ENCODE measurements at places on chromosomes 12 and 14.

- DNase-seq: no peak
These were observed 322.7 kb upstream of the RTL1 start for GRCh38 chr14:101226265-101226602.

DNA sequence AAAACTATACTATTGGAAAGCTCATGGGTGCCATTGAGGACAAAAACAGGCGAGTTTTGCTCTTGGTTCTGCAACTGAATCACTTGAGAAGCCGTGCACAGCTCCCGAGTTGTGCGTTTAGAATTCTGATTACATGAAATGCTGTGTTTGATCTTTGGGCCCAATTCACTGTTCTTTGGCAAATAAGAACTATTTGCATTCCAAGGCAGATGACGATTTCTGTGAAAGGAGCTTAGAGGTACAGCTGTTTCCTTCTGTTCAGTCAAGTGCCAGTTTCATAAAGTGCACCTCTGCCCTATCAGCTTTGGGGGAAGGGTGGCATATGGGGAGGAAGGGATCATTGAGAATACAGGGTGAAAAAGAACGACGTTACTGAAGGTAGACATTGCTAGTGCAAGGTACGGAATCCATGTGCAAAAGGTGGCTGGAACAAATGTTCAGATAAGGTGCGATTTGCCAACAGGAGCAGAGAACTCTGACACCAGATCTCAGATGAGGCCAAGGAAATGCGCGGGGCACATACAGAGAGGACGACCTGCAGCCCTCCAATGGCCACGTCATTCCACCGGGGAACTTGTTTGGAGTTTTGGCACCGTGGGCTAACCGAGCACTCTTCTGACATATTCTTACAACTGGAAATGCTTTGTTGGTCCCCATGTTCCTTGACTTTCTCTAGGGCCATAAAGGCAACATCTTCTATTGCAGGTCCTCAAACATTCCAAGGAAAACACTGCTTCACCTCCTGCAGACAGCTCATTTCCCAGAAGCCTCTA, 30.1 kb downstream of the TCHP start:
- DNase-seq: no peak

DNA sequence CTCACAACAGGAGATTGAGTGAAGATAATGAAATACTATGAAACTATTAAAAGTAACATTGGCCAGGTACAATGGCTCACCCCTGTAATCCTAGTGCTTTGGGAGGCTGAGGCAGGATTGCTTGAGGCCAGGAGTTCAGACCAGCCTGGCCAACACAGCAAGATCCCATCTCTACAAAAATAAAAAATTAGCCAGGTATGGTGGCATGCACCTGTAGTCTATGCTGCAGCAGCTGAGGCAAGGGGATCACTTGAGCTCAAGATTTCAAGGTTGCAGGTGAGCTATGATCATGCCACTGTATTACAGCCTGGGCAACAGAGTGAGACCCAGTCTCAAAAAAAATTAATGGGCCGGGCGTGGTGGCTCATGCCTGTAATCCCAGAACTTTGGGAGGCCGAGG, 14.9 kb downstream of the RAD9B start:
- no peak for DNase-seq

GRCh38 chr12:93591137-93591868, 18.8 kb downstream of the SOCS2 start:
- DNase-seq: no peak

DNA sequence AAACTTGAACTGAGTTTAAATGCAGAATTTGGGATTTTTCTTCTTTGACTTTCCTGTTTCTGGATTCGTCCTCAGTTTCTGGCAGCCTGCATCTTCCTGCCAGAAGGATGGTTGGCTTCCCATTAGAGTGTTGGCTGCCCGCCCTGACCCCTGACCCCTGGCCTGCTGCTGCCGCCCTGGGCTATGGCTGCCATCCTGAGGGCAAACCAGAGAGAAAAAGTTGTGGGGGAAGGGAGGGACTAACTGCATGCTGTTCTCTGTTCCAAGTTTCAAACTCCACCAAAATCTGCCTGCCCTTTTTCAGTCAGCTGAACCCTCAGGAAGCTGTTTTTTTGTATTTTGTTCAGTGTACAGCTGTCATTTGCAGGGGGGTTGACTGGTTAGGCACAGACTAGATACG, 48.4 kb downstream of the FNTB start:
- no peak for DNase-seq

GRCh38 chr14:22559041-22559440, 30.0 kb downstream of the DAD1 start:
- DNase-seq: no peak

DNA sequence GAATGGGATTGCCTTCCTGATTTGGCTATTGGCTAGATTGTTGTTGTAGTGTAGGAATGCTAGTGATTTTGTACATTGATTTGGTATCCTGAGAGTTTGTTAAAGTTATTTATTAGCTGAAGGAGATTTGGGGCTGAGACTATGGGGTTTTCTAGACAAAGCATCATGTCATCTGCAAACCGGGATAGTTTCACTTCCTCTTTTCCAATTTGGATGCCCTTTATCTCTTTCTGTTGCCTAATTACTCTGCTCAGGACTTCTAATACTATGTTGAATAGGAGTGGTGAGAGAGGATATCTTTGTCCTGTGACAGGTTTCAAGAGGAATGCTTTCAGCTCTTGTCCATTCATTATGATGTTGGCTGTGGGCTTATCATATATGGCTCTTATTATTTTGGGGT, 265.7 kb upstream of the MGAT4C start:
- no peak for DNase-seq

- no peak for DNase-seq
These were observed 4.4 kb upstream of the NPAS3 start for GRCh38 chr14:32934073-32934880.

DNA sequence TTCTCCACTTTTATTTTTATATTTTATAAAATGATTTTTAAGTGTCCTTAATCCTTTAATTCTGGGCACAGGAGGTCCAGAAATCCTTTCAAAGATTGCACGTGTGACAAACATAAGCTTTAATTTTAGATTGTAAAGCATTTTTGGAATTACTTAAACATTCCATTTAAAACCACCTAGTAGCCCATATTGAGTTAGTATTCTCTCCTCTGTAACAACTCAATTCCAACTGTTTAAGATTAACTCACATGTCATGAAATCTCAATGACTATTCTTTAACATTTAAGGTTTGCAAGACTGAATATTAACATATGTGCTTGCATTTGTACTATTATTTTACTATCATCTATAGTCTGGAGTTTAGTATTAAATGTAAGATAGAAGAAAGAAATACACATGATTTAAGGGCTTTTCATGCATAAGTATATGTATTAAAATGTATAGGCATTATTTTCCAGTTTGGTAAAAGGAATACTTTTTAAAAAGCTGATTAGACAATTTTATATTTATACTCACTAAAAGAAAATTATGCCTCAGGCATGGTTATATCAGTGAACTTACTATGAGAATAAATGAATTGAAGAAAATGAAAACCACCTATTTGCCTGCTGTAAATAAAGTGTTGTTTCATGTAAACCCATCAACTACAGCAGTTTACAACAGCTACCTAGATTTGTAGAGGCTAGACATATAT, 776.9 kb downstream of the SLC6A15 start:
- no peak for DNase-seq

GRCh38 chr12:111180426-111181142, 188.3 kb downstream of the PHETA1 start:
- DNase-seq: no peak

DNA sequence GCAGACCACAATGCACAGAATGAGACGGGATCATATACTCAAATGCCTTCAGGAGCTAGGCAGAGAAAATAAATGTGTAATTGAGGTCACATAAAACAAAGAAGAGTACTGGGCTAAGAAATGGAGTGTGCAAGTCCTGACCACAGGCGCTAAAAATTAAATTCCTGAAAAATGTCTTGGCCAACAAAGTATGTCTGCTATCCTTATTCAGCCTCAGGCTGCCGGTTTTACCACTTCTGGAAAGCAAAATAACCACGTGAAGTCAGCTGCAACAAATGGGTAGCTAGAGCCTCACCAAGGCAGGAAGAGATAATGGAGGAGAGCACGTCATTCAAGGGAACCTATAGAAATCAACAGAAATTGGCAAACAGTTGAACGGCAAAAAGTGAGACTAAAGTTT, 3.1 kb downstream of the PYGL start:
- no peak for DNase-seq

- no peak for DNase-seq
These were observed 567 bp downstream of the FUT8 start for GRCh38 chr14:65412856-65413738.

GRCh38 chr14:36167431-36167830, 9.1 kb downstream of the PTCSC3 start:
- DNase-seq: no peak

- DNase-seq: no peak
These were observed 88.8 kb downstream of the SCFD1 start for GRCh38 chr14:30710876-30711275.

DNA sequence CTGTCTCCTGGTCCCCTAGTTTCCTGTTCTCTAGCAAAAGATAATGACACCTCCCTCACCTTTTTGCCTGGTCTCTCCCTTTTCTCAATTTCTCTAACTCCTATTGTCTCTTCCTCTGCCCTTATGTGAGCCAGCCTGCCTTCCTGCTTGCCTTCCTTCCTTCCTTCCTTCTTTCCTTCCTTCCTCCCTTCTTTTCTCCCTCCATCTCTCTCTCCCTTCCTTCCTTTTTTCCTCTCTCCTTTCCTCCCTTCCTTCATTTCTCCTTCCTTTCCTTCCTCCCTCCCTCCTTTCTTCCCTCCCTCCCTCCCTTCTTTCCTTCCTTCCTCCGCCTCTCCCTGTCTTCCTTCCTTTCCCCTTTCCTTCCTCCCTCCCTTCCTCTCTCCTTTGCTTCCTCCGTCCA, 45.7 kb upstream of the TBX5 start:
- DNase-seq: no peak

DNA sequence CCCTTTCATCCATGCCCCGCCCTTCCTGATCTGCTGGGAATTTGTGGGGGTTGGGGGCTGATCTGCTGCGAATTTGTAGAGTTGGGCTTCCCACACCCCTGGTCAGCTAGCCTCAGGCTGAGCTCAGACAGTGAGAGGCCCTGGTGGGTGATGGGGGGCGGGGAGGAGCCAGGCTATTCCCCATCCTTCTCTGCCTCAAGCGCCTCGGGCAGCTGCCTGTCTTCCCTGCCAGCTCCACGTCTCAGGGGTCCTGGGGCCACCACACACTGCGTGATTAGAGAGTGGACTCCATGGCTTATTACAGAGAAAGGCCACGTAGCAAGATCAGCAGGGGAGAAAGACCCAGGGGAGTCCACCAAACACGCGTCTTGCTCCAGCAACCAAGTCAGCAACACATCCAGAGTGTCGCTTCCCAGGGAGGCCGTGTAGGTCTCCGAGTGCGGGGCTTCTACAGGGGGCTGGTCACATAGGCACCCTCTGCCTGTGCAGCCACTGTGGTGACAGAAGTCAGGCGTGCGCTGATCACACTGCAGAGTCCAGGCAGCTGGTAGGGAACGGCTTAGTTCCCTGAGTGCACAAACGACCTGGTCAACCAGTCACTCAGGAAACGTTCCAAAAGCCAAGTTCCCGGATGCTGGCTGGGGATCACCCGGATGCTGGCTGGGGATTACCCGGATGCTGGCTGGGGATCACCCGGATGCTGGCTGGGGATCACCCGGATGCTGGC, 254.4 kb upstream of the SFSWAP start:
- no peak for DNase-seq

- DNase-seq: no peak
These were observed 568 bp upstream of the SIVA1 start for GRCh38 chr14:104752423-104752734.

DNA sequence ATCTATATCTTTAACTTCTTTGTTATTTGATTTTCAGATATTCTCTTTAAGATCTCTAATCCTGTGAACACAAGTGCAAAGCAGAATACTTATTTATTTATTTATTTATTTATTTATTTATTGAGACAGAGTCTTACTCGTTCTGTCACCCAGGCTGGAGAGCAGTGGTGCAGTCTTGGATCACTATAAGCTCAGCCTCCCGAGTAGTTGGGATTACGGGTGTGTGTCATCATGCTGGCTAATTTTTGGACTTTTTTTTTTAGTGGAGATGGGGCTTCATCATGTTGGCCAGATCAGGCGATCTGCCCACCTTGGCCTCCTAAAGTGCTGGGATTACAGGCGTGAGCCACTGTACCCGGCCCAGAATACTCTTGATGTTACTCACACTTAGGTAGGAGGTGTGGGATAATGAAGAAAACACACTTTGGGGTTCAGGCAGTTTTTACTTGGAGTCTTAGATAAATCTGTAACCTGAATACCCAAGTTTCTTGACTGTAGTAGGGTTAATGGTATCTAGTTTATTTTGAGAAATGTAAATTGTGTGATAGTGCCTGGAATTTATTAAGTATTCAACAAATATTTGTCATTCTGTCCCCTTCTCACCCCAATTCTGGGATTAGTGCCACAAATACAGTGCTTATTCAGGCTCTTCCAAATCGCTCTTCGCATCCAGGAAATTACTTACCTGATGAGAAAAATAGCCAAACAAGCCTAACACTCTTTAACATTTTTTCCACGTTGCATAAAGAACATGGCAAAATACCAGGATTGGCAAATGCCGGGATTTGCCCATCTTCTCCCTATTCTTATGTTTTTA, 33.0 kb downstream of the METAP2 start:
- DNase-seq: no peak

GRCh38 chr14:27750114-27750513, 1016.5 kb upstream of the FOXG1 start:
- DNase-seq: no peak

DNA sequence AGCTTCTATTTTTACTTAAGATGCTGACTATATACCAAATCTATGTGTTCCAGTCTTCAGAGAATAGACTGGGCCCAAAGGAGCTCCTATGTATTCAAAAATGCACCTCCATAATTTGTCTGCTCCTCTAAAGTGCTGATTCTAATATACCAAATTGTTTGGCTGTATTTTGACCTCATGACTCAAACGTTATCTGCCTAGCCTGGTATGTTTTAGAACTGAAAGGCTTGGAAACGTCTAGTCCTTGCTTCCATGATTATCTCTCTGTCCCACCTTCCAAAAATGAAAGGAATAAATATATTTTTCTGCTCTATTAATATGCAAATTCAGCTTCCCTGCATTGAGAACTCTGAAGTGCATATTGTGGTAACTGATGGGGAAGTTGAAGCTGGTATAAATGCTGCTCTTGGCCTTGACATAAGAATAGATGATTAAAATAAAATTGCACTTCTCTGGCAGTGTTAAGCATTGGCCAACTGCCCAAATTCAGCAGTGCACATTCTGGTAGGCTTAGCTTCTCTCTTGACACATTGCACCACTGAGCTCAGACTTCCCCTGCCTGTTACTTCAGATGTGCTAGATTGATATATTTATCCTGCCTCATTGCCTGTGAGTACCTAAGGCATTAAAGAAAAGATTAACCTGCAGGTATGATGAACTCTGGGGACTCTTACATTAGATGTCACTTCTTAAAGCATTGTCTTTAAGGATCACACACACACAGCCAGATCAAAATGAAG, 882.3 kb downstream of the RPS29 start:
- DNase-seq: no peak

DNA sequence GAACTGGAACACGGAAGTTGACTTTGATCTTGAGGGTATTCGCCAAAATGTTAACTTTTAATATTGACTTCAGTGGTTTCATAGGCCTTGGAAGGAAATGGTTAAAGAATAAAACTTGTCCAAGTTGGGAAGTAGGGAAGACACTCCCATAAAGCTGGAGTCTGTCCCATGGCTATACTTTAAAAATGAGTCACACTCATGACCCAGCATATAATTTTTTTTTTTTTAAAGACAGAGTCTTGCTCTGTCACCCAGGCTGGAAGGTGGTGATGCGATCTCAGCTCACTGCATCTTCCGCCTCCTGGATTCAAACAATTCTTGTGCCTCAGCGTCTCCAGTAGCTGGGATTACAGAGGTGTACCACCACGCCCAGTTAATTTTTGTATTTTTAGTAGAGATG, 19.6 kb downstream of the TMPRSS12 start:
- DNase-seq: no peak
